CD4-positive, alpha-beta T cell (primary cell): ENCODE measurements at places on chromosomes 7 and 10.
A peak's percentile ranks its signal among the peaks of the same experiment; 100 is the strongest.

DNA sequence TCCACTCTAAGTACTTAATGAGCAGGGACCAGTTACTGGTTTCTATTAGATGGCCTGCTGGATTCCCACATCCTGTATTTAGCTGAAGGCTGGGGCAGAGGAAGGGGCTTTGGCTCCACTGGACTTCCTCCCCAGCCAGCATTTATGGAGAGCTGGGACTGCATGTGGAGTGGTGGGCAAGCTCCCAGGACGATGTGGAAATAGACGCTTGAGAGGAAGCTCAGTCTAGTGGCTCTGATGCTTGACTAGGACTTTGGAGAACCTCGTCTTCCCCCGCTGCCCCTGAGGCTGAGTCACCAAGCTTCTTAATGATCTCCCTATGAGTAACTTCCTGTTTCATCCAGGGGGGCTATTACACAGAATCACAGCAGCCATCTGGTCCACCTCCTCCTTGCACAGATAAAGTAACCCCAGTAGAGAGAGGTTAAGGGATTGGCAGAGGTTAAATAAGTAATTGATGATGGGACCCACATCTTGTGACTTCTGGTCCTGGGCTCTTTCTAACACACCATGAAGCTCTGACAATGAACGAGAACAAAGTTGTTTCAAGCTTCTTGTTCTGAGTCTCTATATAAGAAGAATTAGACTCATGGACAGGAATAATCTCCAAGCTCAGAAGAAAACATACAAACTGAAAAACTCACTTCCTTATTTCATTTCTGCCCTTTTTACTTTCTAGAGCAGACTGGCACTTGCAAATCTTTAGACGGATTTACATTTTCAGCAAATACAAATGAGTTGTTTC is 126.2 kb downstream of the PRPF18 start:
- no peak for DNase-seq

GRCh38 chr10:129375171-129375570 is 91.9 kb upstream of the MGMT start:
- no peak for DNase-seq

GRCh38 chr10:58641095-58641531 is 128.4 kb downstream of the BICC1 start:
- DNase-seq: no peak

DNA sequence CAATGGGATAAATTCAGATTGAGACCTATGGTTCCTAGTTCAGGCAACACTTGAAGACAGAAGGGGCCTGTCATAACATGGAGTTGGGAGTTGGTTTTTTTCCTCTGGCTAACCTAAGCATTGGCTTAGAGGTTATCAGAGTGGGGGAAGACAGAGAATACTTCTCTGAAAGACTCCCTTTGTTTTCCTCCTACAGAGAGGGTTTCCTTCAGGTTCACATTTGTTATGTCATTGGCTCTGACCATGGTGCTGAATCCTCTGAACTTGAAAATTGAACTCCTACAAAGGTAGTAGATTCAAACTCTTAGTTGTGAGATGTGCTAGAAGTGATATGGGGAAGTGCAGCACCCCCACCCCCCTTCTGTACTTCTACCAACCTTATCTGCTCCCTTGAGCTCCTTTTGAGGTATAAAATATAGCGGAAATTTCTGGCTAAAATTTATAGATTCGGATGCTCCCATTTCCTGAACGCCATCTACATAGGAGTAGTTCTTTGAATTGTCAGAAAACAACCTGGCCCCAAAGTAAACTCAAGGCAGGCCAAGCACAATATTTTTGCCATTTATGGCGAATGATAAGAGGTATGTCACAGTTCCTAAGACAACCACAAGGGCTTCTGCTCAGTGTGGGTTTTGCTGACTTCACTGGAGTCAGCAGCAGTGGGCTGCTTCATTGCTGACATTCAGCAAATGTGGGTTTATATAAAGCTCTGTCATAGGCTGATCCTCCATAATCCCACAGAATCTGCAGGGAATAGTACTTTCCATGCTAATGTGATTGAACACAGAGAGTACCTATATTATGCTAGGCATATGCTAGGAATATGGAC is 131.6 kb upstream of the KLF14 start:
- no peak for DNase-seq

- no peak for DNase-seq
Observed at GRCh38 chr7:140673774-140674155, 1.0 kb downstream of the ADCK2 start.

DNA sequence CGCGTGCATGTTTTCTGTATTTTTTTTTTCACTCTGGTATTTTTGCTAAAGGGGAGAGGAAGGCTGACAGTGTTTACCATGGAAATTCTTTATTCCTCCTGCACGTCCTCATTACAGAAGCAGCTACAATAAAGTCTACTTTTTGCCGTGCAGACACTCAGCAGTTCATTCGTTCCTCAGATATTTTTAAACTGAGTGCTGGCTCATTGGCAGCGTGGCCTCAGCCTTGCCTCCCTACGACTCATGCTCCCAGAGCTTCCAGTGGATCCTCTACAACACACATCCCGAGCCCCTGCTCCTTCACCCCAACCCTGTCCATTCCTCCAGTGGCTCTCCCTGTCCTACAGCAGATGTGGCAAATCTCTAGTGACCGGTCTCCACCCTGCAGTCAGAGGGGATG is 239.2 kb upstream of the ZMIZ1 start:
- DNase-seq: no peak

DNA sequence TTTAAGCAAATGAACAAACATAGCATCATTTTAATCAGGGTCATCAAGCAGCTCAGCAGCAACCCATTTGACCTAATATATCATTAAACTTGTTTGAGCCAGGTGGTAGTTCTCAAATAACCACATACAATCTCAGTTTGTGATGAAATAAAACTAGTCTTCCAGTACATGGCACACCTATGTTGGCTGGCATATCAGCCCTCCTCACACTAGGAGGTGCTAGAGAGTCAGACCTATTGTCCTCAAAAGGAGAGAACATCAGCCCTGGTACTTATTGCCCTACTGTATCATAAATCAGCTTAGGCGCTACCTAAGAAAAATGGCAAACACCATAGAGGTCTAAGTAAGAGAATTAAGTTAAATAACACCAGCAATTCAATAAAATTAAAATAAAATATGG is 81.7 kb downstream of the CABCOCO1 start:
- DNase-seq: no peak

DNA sequence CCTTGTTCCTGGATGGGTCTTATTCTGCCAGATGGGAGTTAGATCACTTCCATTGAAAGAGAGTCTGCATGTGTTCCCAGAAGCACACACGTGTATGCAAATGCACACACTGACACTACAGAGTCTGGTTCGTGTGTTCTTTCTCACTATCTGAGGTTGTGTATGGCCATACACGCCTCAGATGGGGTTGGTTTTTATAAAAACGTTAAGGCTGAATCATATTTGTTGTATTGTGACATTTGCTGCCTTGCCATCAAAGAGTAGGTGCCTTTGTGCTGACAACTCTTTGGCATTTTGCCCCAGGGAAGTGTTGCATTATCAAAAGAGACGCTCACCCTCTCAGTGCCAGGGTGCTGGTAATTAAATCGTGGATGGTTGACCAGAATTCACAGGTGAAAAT is 37.7 kb upstream of the HDAC9 start:
- DNase-seq: no peak

GRCh38 chr10:102461187-102462054 is 10.1 kb upstream of the C10orf95 start:
- peak; percentile 91 for DNase-seq

DNA sequence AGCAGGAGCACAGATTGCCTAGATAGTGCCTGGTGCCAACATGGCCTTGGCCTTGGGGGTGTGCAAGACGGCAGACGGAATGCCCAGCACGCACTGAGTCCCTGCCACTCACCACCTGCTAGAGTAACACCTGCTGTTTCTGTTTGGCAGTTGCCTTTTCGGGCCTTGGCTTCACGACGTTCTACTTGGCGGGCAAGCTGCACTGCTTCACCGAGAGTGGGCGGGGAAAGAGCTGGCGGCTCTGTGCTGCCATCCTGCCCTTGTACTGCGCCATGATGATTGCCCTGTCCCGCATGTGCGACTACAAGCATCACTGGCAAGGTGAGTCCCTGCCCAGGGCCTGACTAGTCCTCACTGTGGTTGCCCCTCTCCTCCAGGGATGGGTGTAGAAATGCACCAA is 118.0 kb downstream of the PLPP4 start:
- DNase-seq: no peak

GRCh38 chr7:55827577-55827976 is 35.0 kb downstream of the SEPTIN14 start:
- no peak for DNase-seq

- DNase-seq: no peak
Observed at GRCh38 chr10:101529725-101530553, 58.1 kb downstream of the POLL start.

GRCh38 chr7:157253850-157254249 is 83.0 kb upstream of the DNAJB6 start:
- DNase-seq: no peak

- DNase-seq: no peak
Observed at GRCh38 chr7:128017862-128018845, 13.1 kb downstream of the LRRC4 start.

GRCh38 chr7:96416116-96416515 is 94.2 kb upstream of the SLC25A13 start:
- no peak for DNase-seq

GRCh38 chr10:70715853-70716795 is 43.8 kb downstream of the ADAMTS14 start:
- peak; percentile 1 for DNase-seq

- no peak for DNase-seq
Observed at GRCh38 chr7:49927631-49928030, 154.2 kb downstream of the VWC2 start.

DNA sequence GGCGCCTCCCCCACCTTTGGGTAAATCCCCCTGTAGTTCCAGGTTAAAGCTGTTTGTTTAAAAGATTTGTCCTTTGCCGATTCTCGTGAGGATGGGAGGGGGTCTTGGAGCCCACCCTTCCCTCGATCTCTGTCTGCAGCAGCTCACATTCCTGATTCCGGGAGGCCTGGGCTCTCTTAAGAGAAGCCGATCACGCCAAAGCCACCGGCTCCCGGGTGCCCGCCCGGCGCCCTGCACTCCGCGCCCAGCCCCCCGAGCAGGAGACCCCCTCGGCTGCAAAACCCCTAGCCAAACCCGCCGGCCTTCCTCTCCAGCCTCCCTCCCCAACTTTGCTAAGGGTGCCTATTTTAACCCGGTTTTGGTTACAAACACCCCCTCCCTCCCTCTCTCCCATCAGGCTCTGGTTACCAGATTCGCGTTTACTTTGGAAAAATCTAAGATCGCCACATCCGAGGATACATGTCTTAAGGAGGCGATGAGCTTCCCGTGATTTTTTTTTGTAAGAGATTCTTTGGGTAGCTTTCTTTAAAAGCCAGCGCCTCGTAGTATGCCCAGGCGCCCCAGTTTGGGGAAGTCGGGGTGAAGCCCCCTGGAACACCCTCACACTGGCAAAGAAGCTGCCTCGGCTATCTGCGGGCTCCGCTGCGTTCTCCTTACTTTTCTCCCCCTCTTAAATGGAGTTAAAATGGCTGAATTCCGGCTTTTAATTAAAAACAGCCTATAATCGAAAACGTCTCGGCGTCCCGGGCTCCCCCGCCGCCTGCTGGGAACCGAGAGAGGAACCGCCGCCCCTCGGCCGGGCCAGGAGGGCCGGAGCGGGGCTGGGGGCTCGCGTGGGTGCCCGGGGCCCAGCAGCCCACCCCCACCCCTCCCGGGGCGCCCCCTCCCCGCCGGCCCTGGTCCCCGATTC is 983 bp downstream of the TNRC18 start:
- no peak for DNase-seq

DNA sequence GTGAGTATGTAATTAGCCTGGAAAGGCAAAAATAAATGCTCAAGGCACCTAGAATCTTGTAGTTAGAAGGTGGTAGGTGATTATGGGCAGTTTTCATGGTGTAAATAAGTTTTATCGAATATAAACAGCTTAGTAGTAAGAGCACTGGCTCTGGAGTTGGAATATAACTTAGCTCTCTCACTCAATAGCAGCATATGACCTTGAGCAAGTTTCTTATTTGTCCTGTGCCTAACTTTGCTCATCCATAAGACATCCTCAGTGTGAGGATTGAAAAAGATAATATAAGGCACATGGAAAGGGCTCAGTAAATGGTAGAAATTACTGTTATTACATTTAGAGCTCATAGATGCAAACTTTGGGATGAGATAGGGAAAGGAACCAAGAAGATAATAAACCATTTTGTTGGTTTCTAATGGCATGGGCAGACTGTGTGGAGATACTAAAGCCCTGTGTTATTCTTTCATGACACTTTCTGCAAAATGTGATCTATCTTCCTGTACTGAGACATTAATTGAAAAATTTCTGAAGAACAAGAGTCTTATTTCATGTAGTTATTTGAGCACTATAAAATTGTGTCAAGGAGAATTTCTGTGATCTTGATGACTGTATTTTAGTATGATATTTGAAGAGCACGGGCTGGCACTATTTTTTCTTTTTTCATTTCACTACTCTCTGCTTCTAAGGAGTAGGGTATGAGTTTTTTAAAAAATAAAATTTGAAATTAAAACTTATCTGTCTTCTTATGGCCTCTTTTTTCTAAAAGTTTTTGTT is 3.1 kb downstream of the SLK start:
- DNase-seq: no peak

DNA sequence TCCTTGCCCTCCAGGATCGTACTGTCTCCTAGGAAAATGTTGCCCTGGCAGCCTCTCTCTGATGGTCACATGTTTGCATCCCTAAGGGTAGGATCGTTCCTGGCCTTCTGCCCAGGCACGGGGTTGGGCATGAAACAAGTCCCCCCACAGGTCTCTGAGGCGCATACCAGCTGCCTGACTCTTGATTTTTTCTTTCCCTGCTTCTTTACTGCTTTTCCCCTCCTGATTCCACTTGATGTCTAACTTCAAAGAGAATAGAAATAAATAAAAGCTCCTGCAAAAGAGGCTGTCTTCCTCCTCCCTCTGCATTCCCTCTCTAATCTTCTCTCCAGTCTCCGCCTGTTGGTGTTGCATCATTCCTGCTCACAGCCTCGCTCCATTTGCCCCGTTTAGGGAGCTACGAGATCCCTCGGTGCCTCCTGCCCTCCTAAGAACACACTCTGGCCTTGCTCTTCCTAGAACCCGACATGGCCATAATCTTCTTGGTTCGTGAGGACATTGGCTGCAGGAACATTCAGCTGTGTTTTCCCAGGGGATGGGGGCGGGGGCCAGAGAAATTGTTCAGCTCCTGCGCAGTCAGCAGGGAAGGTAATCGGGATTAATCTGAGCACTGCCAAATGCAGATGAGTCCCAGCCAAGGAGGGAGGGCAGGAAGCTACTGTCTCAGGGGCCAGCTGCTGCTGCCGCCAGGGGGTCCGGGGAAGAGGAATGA is 26.0 kb downstream of the LEP start:
- DNase-seq: no peak

DNA sequence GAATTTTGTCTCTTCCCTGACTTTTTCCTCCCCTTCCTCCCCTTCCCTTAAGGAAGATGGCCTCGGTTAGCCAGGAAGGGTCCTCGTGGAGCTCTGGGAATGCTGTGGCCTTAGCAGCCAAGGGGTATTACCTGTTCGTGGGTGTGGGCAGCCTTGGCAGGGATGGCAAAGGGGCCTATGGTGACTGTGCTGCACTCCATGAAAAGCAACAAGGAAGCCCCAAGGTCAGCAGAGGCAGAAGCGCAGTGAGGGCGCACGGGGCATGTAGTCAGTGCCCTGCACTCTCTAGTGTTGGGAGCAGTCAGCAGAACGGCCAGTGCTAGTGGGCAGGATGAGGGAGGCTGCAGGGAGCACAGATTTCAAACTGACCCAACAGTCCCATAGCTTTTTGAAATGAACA is 191.8 kb downstream of the ADARB2 start:
- DNase-seq: no peak
